ENCODE measurements at places on chromosomes 1 and 21.

DNA sequence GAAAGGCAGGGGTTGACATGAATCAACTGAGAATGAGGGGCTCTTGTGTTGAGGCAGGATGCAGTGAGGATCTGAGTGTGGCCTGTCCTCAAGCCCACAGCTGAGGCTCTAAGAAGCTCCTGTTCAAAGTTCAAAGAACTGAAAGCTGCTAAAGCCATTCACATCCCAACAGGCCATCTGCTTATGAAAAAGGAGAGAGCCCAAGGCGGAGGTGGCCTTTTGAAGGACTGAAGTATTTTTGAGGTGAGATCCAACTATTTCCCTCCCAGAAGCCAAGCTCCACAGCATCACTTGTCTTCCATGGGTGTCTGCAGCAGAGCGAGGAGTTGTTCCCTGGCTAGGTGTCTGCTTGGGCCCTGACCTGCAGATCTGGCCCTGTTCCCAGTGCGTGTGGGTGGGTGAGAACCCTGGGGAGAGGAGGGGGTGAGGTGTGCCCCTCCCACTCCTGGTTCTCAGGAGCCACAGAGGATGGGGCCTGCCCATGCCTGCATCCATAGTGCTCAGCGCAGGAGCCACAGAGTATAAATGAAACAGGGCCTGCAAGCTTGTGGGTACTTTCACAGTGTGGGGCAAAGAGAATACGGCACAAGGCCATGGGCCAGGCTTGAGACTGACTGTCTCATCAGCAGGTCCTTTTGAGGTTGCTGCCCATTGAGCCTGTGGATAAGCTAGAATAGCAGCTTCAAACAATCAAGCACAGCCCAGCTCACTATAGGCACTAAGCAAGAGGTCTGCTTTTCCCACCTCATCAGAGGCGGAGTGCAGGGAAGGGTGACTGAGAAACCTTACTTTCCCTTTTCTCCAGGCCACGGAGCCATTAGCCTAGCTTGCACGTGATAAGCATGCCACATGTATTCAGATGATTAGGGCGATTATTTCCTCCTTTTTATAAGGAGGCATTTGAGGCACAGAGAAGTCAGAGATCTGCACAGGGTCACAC lies 15.7 kb downstream of the REG4 start:
- DNase-seq: no peak

DNA sequence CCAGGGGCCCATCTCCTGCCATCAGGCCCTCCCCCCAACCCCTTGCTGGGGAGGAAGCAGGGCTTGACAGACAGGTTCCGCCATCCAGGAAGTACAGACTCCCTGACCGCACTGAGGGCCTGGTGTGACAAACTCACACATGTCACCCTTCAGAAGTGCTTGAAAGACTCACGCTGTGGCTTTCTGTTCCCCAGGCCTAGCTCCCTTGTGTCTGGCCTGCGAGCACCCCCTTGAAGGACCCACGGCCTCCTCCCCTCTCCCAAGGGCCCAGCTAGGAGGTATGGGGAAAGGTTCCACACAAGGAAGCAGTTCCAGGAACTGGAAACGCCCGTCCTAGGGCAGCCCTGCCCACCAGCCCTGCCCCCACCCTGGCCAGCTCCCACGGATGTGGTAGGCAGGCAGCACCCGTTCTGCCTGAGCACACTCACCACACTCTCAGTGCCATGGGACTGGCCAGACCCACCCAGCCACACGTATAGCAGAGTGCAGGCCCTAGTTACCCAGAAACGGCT lies 26.7 kb downstream of the SLC2A1 start:
- no peak for DNase-seq

- no peak for DNase-seq
Measured at GRCh38 chr1:47593013-47593568, 155.2 kb downstream of the FOXD2 start.

DNA sequence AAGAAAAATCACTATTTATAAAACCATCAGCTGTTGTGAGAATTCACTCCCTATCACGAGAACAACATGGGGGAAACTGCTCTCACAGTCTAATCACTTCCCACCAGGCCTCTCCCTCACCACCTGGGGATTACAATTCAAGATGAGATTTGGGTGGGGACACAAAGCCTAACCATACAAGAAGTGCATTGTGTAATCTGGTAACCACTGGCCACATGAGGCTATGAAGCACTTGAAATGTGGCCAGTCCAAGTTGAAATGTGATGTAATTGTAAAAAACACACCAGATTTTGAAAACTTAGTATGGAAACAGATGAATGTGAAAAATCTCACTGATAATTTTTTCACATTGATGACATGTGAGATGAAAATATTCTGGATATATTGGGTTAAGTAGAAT lies 293.8 kb downstream of the TTLL7 start:
- DNase-seq: no peak

DNA sequence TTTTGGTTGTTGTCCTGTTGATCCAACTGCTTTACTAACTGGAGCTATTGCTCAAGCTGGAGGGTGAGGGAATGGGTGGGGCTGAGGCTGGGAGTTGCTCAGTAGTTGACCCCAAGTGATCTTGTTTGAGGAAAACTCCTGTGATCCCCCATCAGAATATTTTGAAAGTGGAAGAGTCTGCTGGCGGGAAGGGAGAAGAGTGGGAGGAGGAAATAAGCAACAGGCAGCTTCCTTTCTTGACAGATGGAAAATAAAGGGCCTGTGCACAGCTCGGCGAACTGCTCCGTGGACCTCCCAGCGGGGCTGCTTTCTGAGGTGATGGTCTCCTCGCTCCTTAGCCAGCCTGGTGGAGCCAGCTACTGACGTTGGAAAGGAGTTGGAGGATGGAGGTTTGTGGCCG lies 199.1 kb upstream of the LMO4 start:
- no peak for DNase-seq

- no peak for DNase-seq
Measured at GRCh38 chr1:66523562-66523961, 10.4 kb upstream of the SGIP1 start.

- no peak for DNase-seq
Measured at GRCh38 chr1:201593200-201593921, 54.4 kb downstream of the NAV1 start.

DNA sequence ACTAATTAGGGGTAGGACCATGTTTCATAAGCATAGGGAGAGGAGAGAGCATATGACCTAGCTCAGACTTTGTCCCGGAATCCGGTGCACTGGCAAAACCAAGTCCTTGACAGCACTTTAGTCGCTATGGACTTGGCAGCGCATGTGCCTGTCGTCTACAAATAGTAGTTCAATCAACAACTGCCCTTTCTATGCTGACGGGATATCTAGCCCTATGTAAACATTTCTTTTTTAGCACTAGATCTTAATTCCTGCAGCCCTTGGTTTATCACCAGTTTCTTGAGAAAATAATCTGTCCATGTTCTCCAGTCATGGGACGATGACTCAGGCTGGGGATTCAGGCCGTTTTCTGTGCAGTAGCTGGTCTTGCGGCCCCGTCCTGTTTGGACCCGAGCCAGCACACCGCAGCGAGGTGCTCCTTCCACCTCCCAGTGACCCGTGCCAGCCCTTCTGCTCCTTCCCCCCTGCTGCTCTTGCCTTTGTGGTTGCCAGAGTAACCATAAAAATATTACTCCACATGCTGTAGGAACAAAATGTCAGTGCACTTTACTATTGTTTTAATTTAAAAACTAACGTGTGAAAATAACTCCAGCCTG lies 8.6 kb upstream of the MT1HL1 start:
- no peak for DNase-seq

DNA sequence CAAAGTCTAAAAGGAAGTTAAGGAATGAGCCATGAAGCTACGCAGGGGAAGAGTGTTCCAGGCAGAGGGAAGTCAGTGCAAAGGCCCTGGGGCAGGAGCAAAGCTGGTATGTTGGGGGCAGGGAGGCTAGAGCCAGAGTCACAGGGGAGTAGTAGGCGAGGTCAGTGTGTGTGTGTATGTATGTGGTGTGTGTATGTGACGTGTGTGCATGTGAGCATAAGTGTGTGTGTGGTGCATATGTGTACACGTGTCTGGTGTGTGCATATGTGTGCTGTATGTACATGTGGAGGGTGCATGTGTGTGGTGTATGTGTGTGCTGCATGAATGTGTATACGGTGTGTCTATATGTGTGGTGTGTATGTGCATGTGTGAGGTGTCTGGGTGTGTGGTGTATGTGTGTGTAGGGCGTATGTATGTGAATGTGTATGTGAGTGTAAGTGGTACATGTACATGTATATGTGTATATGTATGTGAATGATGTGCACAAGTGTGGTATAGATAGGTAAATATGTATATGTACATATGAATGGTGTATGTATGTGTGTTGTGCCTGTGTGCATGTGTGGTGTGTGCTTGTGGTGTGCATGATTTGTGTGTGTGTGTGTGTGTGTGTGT lies 20.8 kb upstream of the NID1 start:
- DNase-seq: no peak

DNA sequence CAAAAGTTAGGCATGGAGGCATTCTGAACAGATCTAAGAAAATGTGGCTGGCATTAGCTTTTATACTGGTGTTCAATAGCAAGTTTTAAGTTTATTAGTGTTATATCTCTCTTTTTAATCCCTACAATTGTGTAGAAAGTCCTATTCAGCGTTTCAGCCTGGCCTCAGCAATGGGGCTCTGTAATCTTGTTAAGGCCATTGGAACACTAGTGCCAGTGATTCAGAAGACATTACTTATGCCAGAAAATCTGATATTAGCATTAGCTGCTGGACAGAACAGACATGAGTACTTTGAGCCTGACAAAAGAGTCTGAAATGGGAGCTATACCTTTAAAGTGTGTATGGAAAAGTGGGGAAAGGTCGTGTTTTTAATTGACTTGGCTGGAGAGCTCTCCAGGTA lies 167.0 kb downstream of the NEGR1 start:
- DNase-seq: no peak

- DNase-seq: no peak
Measured at GRCh38 chr1:199226163-199226562, 587.3 kb downstream of the PTPRC start.

Measured in D721Med (cell line).